ENCODE measurements at places on chromosomes 1 and 21. TPM values are rescaled to one million over a fixed set of nuclear protein-coding genes. Genes with fewer than 3 reads are reported as not detected.

DNA sequence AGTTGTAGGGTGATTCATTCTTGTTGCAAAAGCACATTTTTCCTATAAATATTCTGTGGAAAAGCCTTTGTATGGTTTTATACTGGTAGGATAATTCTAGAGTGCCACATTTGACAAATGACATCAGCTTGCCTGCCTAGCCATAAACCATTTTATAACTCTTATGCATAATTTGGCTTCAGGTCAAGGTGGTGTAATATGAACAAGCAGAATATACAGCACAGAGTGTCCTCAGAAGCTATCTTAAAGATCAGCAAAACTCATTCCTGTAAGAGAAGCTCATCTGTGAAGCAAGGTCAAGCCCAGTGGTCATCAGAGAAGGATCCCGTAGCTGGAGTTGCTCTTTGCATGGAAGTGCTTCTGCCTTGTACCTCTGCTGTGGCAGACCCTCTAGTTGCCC, 24.0 kb upstream of the C1orf21 start:
- DNase-seq: no peak

DNA sequence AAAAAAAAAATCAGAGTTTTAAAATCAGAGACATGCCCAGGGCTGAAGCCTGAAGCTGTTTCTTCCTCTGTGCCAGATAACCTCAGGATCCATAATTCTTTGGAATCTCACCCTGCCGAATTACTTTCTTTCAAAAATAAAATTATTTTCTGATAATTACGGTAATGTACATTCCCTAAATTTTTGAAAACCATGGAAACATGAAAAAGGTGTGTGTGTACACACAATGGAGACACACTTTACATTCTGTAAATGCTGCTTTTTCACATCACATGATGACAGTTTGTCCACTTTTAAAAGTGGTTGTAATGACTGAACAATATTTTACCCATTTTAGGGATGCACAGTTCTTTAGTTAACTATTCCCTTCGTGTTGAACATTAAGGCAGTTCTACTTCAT, 21.5 kb downstream of the CRCT1 start:
- no peak for DNase-seq

DNA sequence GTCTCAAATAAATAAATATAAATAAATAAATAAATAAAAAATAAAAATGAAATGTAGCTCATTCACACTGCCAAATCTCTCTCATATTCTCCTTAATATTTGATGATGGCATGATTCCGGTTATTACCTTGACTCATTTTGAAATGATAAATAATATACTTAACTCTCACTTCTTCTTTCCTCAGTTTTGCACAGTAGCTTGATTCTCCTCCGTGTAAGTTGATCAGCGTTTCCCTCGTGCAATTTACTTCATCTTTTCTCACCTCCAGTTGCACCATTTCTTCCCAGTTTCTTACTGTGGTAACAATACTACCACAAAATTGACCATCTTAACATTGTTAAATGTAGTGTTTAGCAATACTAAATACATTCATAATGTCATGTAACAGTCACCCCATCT, 111.6 kb downstream of the RIPK4 start:
- DNase-seq: no peak

- no peak for DNase-seq
Observed at GRCh38 chr1:178011465-178011828, 41.6 kb upstream of the SEC16B start.

DNA sequence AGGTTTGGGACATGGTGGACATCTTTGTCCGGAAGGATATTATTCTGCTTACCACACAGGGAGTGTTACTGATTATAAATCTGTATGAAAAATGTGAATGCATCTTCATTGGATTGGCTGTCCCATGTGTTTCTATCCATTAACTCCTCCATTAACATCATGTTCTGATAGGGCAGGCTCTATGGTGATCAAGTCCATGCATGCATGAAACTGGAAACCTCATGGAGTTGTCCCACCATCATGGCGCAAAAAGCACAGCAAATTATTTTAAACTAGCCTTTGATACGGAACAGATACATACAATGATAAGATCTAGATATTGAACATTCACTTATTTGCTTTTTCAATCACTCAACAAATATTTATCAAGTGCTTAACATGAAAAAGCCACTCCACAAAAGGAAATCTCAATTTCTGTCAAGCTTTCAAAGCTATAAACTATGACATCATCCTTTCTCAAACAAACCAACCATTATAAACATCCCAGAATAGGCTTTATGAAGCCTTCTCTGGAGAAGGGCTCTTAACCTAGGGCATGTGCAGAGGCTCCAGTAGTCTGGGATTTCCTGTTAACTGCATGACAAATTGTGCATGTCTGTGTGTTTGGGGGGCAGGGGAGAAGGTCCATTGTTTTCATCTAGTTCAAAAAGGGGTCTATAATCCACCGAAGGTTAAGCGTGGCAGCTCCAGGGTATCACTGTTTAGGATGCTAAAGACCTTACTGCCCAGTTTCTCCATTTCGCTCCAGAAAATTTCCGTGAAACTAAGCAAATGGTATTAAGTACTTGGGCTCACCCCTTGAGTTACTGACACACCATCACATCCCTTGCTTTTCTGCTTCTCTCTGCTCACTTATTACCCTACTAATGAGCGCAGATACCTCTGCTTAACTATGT, 46.1 kb downstream of the ADAMTS1 start:
- no peak for DNase-seq

Gene F3
- total RNA-seq: 0.16 TPM

Gene ITLN2
- not detected for total RNA-seq

- no peak for DNase-seq
Observed at GRCh38 chr21:46122758-46123683, 25.1 kb downstream of the COL6A2 start.

DNA sequence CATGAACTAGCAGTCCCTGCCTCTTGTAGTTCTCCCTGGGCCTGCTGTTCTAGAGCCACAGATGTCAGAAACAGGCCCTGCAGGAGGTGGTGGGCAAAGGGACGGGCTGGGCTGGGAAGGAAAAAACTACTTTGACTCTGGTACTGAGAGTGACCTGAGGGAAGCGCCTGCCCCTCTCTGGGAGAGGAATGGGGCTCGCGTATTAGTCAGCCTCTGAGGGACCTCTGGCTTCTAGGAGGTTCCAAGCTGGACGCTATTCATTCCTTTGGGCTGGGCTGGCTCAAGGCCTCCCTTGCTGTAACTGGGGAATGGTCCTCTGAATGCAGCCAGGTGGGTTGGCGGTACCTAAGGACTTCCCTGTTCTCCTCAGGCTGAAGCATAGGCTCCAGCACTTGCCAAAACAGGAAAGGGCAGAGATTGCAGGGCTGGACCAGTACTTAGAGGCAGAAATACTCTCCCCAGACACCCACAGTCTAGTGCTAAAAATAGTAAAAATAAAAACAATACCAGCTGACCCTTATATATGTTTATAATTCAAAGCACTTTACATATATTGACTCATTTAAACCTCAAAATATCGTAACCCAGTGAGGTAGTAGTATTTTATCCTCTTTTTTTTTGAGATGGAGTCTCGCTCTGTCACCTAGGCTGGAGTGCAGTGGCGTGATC, 7.1 kb downstream of the POMGNT1 start:
- no peak for DNase-seq

Gene NGF
- total RNA-seq: not detected

DNA sequence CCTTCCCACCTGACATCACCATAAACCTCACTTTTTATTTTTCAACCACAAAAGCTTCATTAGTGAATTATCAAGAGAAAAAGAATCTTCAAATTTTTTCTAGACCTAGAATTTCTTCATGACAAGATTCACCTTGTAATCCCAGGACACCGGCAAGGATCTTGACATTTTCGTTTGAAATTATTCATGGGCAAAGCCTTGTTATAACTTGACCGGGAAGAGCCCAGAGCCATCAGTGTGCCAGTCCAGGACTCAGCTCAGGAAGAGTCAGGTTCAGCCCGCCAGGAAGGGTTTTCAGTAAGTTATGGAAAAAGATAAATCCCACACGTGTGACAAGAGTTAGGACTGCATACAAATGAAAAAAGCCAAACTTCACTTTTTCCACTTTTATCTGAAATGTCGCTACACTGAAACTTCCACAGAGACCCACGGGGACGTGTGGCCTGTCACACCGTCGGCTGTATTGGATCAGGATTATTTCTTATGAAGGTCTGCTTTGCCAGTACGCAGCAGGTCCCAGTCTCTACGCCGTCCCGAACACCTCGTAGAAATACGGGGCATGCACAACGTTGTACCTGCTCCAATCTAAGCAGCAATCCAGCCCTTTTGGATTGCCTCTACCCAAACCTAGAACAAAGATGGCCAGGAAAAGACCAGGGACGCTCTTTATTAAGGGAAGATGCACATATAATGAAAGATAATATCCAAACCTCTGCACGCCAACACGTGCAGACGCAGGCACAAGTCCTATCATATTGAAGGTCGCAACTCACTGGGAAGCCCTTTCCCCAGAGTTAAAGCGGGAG, 916 bp downstream of the F3 start:
- DNase-seq: no peak

DNA sequence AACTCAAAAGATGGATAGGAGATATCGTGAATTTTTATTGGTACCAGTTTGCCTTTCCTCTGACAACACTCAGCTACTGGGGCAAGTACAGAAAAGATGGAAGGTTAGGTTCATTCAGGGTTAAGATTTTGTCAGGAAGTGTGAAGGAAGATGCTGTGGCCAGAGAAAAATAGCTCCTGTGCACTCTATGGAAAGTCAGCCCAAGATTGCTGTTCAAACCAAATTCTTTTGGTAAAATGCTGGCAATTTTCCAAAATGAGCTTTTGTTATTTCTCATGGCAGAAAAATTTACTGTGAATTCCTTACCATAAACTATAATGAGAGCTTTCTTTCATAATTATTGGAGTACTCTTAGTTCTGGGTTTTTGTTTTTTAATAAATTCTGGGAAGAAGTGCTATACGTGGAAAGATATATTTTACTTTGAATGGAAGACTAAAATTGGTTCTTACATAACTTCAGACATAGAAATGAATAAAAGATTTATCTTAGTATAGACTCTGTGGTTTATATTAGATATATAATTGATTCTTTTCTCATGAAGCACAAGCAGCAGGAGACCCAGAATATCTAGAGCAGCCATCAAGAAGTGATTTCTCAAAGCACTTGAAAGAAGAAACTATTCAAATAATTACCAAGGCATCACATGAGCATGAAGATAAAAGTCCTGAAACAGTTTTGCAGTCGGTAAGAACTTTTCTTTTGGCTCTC, 112.2 kb downstream of the USP25 start:
- no peak for DNase-seq

GRCh38 chr1:176517484-176517883, 54.5 kb downstream of the PAPPA2 start:
- no peak for DNase-seq

GRCh38 chr21:15051644-15052458, 12.9 kb downstream of the NRIP1 start:
- no peak for DNase-seq

- peak; percentile 42 for DNase-seq
Observed at GRCh38 chr1:219174460-219175211, 958 bp downstream of the LYPLAL1 start.
